ENCODE measurements at places on chromosomes 6 and 20. TPM values are rescaled to one million over a fixed set of nuclear protein-coding genes. Genes with fewer than 3 reads are reported as not detected.

The MAS1L gene
- polyA plus RNA-seq, result not detected

The ACOT13 gene
- 19.3 TPM for polyA plus RNA-seq

The ZNF831 gene
- polyA plus RNA-seq, result 12.1 TPM

The VGLL2 gene
- not detected for polyA plus RNA-seq

The FILIP1 gene
- polyA plus RNA-seq, result not detected

The DNAH8 gene
- not detected for polyA plus RNA-seq

The MRPS26 gene
- polyA plus RNA-seq, result 64.0 TPM

The ABHD16B gene
- not detected for polyA plus RNA-seq
